Natural killer cell (primary cell): ENCODE measurements at places on chromosomes 6 and 20. TPM values are rescaled to one million over a fixed set of nuclear protein-coding genes. Genes with fewer than 3 reads are reported as not detected.

Gene SIGLEC1
- total RNA-seq, result 0.36 TPM

Gene SLC26A8
- total RNA-seq, result not detected

GRCh38 chr6:134426623-134427022 lies 108.7 kb upstream of the SGK1 start:
- H3K4me3 ChIP-seq, result no peak overlapping the region
- H3K4me1 ChIP-seq, result no peaks in the 10 kb centered on the region
- no peaks in the 10 kb centered on the region for H3K27me3 ChIP-seq
- H3K36me3 ChIP-seq, result no peaks in the 10 kb centered on the region

DNA sequence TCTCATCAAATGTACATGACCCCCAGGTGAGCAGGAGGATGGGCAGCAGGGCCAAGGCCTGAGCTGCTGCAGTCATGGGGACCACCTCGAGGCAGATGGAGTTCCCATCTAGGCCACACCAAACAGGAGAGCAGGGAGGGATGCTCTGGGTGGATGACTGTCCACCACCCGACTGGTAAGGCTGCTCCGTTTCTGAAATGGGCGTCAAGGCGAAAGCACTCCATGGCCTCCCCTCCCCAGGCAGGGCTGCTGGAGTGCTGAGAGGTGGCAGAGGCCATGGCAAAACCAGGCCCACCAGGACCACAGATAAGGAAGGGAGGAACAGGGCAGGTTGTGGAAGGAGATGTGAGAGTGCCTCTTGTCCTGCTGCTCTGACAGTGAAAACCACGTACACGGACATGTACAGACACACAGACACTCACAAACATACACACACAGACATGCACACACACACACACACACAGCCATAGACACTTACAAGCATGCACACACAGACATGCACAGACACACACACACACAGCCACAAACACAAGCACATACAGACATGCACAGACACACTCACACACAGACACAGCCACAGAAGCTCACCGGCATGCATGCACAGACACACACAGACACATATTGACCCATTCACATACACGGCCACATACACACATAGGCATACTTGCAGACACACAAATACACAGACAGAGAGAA lies 93.2 kb downstream of the PSMG4 start:
- no peak overlapping the region for H3K4me3 ChIP-seq
- H3K27me3 ChIP-seq, result no peaks in the 10 kb centered on the region
- H3K27ac ChIP-seq, result no peak overlapping the region
- no peaks in the 10 kb centered on the region for H3K36me3 ChIP-seq
- H3K4me1 ChIP-seq, result peaks cover 16% of the 10 kb centered on the region

Gene DUSP15
- total RNA-seq, result not detected

Gene CALHM6
- 20.6 TPM for total RNA-seq

Gene DSP
- total RNA-seq, result 0.26 TPM

- H3K4me3 ChIP-seq, result peak overlapping the region; percentile 67
- DNase-seq, result no peak
- H3K27ac ChIP-seq, result peak overlapping the region; percentile 85
- no peaks in the 10 kb centered on the region for H3K27me3 ChIP-seq
These were observed 6.6 kb upstream of the ZBTB22 start for GRCh38 chr6:33324125-33324524.

GRCh38 chr6:100465701-100466409 lies 1.1 kb upstream of the SIM1 start:
- H3K4me1 ChIP-seq, result peaks cover 29% of the 10 kb centered on the region
- DNase-seq, result no peak
- H3K4me3 ChIP-seq, result no peak overlapping the region
- no peaks in the 10 kb centered on the region for H3K36me3 ChIP-seq
- no peak overlapping the region for H3K27ac ChIP-seq
